ENCODE measurements at places on chromosomes 2 and 18. TPM values are rescaled to one million over a fixed set of nuclear protein-coding genes. Genes with fewer than 3 reads are reported as not detected.

- DNase-seq = no peak
These were observed 112.2 kb upstream of the TACR1 start for GRCh38 chr2:75311521-75311920.

SNORC gene
- 0.39 TPM for total RNA-seq

GRCh38 chr18:79169958-79170555, 100.9 kb downstream of the ATP9B start:
- no peak for DNase-seq

NEU4 gene
- total RNA-seq = 0.29 TPM

DNA sequence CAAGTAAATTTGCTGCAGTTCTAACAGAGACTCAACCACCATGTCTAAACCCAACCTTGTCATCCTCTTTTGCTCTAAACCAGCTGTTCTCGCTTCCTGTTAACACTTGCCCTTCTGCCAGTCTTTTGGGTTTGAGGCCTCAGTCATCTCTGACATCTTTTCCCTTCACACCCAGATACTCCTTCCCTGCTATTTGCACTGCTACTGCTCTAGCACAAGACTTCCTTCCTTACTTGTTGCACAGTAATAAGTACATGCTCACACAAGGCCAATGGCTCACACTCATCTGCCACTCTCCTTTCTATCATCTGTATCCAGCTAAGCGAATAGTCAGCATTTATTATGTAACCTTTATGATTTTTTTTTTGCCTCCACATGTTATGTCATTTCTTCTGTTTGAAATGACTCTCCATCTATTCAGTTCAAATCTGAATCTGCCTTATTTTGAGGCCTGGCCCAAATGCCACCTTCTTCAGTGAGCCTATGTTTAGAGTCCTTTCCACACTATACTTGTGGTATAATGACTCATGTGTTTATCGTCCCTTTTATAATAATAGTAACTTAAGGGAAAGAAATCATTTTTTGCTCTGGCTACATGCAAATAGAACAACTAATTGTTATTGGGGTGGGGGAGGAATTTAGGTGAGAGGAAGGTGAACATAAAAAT, 22.5 kb upstream of the CDKL4 start:
- no peak for DNase-seq

DNA sequence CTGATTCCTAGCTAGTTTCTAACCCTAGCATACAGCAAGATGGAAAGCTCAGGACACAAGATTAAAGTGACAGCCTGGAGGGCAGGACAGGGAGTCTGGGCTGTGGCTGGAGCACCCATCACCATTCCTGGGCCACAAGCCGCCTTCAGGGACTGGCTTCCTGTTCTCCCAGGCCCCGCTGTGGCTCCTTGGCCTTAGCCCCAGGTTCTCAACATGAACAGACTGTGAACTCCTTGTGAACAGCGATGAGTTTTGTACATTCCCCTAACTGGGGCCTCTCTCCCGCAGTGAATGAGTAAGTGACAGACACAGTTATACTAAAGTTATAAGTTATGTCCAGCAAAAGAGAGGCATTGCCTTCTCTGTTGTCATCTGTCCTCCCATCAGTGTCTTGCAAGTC, 35.9 kb upstream of the SLC14A1 start:
- DNase-seq = no peak

- no peak for DNase-seq
These were observed 1460.9 kb downstream of the LRP1B start for GRCh38 chr2:140669911-140670310.

REEP1 gene
- 0.06 TPM for total RNA-seq

SCYGR1 gene
- not detected for total RNA-seq

RAB6D gene
- total RNA-seq = not detected

ALPI gene
- total RNA-seq = not detected

DNA sequence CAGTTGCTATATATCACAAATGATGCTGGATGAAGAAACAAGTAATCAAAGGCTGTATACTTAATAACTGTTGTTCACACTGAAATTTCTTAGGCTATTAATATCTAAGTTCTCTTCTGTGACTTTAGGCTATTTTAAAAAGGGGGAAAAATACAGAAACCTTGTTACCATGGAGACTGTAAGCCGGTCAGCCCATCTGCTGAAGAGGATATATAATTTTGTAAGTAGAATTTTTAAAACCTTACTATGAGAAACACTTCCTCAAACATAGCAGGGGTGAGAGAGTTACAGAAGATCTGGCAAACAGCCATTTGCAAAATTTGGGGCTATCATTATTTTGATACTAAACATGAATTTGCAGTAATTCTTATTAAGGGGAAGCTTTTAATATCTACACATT, 27.8 kb downstream of the CACNB4 start:
- DNase-seq = no peak

DNA sequence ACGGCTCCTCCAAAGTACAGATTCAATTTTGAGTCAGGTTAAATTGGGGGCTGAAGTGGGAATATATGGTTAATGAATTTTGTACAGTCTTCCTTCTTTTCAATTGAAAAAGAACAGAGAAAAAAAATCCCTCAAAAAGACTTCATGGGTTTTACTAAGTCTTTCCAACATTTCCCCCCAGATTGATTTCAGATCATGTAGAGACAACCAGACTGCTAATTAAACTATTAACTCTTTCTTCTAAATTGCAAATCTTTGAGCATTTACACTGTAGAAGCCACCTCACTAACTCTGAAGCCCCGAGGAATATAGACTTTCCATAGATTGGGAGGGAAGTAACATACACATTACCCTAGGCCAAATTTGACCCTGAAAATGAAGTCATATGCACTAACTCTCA, 771.0 kb downstream of the NRXN1 start:
- no peak for DNase-seq

DNA sequence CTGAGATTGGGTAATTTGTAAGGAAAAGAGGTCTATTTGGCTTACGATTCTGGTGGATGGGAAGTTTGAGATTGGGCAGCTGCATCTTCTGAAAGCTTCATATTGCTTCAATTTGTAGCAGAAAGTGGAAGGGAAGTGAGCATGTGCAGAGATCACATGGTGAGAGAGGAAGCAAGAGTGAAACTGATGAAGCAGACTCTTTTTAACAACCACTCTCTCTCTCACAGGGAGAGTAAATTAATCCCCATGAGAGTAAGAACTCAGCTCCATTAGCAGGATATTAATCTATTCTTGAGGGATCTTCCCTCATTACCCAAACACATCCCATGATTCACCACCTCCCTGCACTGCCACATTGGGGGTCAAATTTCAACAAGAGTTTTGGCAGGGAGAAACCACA, 298.5 kb upstream of the CELF4 start:
- no peak for DNase-seq

GRCh38 chr2:222670191-222671038, 1.0 kb upstream of the MOGAT1 start:
- DNase-seq = no peak

GCG gene
- total RNA-seq = not detected

- no peak for DNase-seq
These were observed 57.8 kb upstream of the ITGB6 start for GRCh38 chr2:160257743-160258491.

GRCh38 chr18:59087391-59087790, 52.3 kb upstream of the SEC11C start:
- no peak for DNase-seq

- no peak for DNase-seq
These were observed 281.0 kb upstream of the MEIS1 start for GRCh38 chr2:66153941-66154340.

DNA sequence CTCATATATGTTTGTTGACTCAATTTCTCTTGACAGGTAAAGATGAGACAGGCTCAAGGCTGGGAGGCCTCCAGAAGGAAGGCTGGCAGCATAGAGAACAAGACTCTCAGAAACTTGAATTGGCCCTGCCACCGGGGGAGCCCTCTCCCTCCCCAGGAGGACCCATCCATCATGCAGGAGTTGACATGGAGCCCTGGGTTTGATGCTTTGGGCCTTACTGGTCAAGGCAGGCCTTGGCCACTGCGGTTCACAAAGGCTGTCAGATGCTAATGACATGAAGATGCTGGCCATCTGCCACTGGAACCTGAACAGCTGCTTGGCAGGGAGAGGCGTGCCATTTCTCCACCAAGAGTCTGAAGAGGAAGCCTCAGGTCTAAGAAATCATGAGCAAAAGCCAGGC, 193.6 kb downstream of the MTCL1 start:
- no peak for DNase-seq

DNA sequence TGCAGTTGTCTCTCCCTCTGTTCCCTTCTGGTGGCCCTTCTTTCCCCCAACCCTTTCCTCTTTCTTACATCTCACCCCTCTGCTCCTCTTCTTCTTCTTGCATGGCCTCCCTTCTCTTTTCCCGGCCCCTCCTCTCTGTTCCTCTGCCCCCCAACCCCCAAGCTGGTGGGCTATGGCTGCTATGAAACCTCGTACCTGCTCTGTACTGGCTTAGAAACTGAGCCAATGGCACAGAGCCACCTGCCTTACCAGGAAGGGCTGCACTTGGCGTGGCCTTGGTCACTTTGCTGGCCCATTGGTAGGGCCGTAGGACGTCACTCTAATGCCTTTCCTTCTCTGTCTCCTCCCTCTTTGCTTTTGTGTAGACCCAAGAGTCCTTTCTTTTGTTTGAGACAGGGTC, 78.9 kb downstream of the LRRFIP1 start:
- no peak for DNase-seq

CCDC102B gene
- 8.2 TPM for total RNA-seq

GRCh38 chr2:113264713-113265403, 13.9 kb downstream of the PAX8 start:
- no peak for DNase-seq

DNA sequence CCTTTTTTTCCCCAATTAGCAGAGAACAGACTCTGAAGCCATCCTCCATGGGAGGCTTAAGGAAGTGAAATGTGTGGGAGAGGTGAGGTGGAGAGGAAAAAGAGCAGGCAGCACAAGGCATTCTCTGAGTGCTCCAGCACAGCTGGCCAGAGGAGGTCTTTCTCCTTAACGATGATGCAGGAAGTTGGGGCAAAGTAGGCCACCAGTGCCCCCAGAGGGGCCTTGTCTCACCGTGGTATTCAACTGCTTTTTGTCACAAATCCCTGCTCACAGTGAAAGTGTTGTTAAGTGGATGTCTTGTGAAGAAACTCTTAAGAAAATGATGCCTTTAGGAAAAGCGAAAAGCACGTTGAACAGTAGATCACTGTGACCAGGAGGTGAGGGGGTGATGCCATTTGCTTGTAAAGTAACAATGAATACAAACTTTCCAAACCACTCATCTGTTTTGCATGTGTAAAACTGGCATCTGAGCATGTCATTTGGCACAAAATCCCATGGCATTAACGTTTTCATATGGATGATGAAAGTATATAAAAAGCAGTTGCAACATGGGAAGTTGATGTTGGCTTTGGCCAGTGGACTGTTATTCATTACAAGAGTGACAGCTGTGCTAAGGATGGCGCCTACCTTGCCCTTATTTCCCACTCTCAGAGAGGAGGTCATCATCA, 49.2 kb upstream of the CDC42EP3 start:
- no peak for DNase-seq

DNA sequence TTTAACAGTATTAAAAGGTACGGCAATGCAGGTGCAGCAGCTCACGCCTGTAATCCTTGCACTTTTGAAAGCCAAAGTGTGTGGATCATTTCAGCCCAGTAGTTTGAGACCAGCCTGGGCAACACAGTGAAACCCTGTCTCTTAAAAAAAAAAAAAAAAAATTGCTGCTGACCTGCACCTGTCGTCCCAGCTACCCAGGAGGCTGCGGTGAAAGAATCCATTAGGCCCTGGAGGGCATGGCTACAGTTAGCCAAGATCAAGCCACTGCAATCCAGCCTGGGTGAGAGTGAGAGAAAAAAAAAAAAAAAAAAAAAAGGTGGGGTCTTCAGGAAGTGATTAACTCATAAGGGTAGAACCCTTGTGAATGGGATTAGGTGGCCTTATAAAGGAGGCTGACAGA, 12.8 kb downstream of the CUL3 start:
- DNase-seq = no peak

TRIM43 gene
- total RNA-seq = not detected

All from glomerular endothelial cell (primary cell).